Right renal pelvis (tissue), 4 donors: ENCODE measurements at places on chromosomes 7 and 10.

- no peak for DNase-seq
Measured at GRCh38 chr7:46752881-46753366, 829.0 kb downstream of the TNS3 start.

DNA sequence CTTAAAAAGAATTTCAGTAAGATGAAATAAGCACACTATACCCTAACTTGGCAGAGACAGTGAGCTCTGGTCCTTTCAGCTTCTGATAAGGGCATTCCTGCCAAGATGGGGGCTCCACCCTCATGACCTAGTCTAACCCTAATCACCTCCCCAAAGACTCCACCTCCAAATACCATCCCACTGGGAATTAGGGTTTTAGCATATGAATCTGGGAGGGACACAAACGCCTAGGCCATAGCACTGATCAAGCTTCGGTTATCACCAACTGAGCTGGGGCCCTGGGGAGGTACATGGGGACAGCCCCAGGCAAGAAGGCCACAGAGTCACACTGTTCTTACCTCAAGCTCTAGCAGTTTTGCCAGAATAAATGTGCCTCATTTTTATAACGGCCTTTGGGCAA lies 31.4 kb downstream of the PALS2 start:
- no peak for DNase-seq

- DNase-seq = no peak
Measured at GRCh38 chr10:72334825-72335393, 19.8 kb downstream of the DNAJB12 start.

GRCh38 chr7:157313645-157314044 lies 23.2 kb upstream of the DNAJB6 start:
- no peak for DNase-seq

GRCh38 chr10:117441361-117441760 lies 66.1 kb upstream of the PDZD8 start:
- no peak for DNase-seq

DNA sequence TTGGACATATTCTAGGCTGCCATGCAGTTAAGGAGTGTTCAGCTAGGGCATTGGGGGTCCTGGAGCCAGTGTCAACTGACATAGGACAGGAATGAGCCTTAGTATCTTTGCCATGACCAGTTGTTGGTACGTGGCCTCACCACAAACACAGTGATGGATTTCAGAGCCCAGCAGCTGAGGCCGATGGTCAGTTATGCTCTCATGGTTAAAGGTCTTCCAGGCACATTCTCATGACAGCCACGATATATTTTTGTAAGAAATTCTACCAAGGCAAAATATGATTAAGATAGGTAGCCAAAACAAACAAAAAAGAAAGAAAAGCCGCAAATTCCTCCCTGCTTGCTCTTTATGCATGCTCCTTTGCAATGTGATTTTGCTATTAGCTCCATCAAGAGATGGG lies 47.8 kb downstream of the CDHR3 start:
- DNase-seq = no peak

- no peak for DNase-seq
Measured at GRCh38 chr7:73774923-73775322, 4.9 kb upstream of the CLDN3 start.

DNA sequence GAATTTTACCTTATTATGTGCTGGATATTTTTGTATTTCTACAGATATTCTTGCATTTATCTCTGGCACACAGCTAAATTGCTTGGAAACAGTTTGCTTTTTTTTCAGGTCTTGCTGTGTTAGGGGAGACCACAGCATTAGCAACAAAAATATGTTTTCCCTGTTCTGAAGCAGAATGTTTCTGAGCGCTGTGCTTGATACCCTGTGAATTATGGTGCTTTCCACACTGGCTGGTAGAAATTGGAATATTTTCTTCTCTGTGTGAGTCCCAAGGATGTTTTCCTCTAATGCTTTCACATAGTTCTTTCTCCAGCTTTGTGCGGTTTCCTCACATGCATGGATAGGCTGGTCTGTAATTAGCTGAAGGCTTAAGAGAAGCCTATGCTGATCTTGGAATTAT lies 651.6 kb upstream of the IGFBP3 start:
- DNase-seq = no peak

DNA sequence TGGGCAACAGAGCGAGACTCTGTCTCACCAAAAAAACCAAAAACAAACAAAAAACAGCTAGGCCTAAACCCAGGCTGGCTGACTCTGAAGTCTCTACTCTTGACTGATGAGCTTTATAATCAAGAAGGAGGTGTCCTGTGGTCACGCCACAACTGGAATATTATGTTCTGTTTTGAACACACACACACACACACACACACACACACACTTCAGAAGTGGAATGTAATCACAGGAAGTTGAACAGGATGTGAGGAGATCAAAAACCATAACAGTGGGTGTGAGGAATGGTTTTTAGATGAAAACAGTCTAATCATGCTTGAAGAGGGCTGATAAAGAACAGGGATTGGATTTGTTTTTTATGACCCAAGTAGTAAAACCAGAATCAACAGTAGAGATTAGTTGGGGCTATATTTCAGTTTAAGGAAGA lies 51.1 kb upstream of the IL6 start:
- DNase-seq = no peak

GRCh38 chr10:60351191-60351853 lies 38.4 kb downstream of the ANK3 start:
- no peak for DNase-seq

- peak; percentile 12 for DNase-seq
Measured at GRCh38 chr10:6877722-6878392, 297.8 kb upstream of the PRKCQ start.

GRCh38 chr10:105187243-105187642 lies 546.2 kb downstream of the SORCS3 start:
- no peak for DNase-seq

DNA sequence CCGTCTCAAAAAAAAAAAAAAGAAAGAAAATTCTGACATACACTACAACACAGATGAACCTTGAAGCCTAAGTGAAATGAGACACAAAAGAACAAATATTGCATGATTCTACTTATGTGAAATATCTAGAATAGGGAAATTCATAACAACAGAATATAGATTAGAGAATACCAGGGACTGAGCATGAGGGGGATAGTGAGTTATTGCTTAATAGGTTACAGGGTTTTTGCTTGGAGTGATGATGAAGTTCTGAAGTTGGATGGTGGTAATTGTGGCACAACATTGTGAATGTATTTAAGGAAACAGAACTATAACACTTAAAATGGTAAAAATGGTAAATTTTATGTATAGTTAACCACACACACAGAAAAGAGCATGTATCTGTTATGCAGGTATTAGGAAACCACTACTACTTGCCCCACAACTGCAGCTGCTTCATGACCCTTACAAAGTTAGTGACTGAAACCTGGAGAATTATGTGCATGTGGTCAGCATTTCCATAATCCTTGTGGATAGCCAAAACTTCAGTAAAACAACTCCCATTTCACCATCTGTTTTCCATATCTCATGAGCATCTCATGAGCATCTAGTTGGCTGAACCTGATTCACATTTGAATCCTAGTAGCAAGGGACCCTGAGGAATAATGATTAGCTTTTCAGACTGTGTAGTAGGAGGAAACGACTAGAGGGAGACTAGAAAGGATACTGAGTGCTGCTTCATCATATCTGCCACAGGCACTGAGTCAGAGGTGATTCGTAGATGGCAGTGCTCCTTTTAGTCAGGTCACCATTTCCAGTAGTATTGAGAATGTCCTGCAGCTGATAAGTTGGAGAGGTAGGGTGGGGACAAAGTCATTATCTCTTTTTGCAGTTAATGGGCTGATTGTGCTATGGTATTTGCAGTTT lies 26.3 kb downstream of the SAMD8 start:
- DNase-seq = no peak

GRCh38 chr7:14995774-14996173 lies 93.2 kb upstream of the DGKB start:
- DNase-seq = no peak

- DNase-seq = no peak
Measured at GRCh38 chr7:25860275-25861163, 291.5 kb upstream of the NFE2L3 start.

DNA sequence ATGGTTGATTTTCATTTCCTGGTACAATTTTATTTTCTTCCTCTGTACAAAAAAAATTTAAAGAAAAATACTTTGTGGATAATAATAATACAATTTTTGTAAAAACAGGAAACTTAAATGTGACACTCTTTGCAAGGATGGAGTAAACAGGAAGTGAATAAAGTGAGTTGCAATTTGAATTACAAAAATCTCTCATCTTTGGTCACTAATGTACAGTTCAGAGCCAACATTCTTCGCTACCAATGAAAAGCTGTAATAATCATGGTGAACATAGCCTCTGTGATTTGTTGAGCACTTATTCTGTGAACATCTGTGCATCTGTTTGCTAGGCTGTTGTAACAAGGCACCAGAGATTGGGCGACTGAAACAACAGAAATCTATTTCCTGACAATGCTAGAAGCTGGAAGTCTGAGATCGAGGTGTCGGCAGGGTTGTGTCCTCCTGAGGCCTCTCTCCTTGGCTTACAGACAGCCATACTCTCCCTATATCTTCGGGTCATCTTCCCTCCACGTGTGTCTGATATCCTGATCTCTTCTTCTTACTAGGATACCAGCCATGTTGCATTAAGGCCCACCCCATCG lies 295.3 kb upstream of the KLF6 start:
- no peak for DNase-seq

DNA sequence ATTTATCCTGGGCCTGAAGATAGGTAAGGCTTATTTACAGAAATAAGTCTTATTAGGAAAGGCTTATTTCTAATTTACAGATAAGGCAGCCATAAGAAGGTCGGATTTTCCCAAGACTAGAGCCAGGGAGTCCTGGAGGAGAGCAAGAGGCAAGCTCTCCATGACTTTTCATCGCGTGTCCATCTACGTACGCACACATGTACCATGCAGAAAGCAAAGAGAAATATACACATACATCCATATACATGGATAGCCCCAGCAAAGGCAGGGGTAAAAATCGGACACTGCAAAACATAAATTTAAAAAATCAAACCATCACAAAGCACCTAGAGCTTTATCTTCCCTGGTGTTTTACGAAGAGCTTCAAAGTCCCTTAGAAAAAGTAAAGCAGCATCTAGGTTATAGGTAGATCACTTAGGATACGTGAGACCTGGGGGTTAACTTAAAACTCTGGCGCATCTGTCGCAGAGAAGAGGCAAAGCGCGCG lies 25.8 kb upstream of the ZRANB1 start:
- no peak for DNase-seq

GRCh38 chr10:108070789-108071188 lies 906.3 kb upstream of the SORCS1 start:
- no peak for DNase-seq

DNA sequence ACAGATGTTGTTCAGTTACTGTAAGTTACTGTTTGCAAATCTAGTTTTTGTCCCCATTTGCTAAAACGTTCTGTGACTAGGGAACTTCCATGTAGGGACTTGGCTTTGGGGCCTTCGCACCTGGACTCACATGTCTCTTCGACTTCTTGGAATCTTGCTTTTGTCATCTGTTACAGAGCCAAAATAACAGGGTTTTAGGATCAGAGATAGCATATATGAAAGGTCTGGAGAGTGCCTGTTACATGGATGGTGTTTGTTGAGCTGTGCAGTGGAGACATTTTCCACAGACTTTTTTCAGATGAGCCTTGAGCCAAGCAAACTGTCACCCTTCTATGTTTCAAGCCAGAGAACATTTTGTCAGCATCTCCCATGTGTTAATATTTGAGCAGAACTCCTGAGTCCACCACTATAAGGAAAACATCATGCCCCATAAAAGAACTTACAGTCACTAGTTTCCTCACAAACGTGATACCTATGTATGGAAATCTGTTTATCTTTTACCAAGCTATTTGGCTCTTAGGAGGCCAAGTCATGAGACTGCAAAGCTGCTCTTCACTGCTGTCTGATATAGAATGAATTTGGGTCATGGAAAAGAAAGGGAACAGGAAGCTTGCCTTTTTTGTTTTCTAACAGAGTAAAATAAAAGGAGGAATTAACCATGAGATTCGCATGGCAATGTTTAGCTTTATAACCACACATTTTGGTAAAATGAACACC lies 818.6 kb upstream of the IGFBP3 start:
- DNase-seq = no peak
